ENCODE measurements at places on chromosomes 11 and 22.
A peak's percentile ranks its signal among the peaks of the same experiment; 100 is the strongest.

DNA sequence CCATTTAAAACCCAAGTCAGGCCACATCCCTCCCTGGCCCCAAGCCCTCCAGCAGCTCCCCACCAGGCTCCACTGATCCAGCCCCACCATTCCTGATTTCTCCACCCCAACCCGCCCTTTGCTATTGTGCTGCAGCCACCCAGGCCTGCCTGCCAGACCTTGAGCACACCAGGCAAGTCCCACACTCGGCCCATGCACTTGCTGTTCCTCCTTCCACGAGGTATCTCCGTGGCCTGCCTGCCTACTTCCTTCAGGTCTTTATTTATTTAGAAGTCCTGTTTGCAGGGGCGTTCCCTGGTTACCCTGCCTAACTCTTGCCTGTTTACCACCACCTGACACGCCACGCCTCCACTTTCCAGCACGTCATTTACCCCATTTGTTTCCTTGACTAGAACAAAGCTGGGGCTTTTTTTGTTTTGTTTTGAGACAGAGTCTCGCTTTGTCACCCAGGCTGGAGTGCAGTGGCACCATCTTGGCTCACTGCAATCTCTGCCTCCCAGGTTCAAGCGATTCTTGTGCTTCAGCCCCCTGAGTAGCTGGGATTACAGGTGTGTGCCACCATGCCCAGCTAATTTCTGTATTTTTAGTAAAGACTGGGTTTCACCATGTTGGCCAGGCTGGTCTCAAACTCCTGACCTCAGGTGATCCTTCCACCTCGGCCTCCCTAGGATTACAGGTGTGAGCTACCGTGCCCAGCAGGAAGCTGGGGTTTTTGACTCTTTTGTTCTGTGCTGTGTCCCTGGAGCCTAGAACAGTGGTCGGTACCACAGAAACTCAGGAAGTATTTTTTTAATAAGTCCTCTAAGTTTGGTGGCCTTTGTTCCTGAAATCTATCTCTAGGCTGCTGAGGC lies 6.7 kb downstream of the CENPM start:
- DNase-seq, result no peak

DNA sequence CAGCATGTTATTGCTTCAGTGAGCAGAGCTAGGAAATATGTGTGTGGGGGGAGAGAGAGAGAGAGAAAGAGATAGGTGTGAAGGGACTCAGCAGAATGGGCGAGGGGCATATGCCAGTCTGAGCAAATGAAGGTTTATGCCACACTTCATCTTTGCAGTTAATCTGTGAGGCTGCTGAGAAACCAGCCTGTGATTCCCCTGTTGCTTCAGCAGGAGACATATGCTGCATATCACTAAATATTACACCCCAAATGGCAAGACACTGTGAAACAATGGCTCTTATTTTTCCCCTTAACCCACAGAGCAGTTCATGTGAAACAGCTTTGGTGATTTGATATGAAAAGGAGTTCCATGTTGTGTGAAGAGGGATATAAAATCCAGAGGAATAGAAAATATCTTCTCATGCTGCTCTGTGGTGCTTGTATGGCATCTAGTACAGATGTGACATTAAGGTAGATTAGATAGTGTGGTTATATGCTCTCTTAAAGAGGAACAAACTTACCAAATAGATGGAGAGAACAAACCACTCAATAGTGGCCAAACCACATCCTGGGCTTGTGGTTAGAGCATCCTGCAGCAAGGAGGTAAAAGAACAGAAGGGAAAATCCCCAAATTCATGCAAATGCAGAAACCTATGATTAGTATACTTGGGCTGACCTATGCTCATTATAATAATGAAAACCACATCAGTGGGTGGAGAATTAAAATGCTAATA lies 864.2 kb downstream of the FAM181B start:
- peak; percentile 82 for DNase-seq

DNA sequence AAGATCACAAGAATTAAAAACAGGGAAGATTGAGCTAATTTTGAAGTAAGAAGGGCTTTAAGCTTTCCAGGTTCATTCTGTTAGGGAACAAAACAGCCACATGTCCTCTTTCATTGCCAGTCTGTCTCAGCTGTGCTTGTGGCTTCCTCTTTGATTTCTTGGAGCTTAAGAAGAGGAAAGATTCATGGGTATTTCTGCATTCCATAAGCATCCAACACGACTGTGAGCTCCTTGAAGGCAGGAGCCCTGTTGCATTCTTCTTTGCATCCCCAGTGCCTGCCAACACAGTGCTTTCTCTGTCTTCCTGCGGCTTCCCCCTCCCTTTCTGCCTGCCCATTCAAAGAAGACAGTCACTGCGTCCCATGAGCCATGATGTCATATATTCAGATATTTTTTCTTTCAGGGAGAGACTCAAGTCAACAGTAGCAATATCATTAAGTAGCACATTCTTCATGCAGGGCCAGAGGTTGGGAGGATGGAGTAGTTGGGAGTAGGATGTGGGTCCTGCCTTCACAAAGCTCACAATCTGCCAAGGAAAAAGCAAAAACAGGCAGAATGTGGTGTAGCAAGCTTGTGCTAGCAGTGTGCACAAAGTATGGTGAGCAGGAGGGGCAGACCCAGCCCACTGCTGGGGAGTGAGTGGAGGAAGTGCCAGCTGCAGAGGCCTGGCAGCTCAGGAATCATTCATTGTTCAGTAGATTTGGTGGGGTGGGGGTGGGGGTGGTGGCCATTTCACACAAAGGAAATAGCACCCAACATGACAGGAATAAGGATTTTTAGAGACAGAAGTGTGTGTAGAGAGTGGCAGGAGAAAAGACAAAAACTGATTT lies 162.1 kb upstream of the RASSF10 start:
- DNase-seq, result no peak

DNA sequence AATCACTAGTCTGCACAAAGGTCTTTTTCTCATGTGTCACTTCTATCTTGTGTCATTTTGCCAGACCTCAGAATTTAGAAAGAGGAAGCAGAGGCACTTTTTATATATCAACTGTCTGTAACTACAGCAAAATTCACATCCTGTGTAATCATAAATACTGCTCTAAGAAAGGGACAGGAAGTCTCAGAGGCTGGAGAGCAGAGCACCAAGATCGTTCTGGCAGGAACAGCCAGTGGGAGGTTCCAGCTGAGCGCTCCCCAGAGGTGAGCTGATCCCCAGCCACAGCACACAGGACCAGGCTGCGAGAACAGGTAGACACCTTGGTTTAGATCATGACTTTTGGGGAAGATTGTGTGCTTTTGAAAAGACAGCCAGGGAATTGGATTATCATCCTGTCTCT lies at the start of gene MS4A7:
Gene MS4A7 (plus strand): TSS at position 179 of the 400 bp plus-strand sequence. CDS start 4,610 bp downstream, outside the sequence.
- DNase-seq, result no peak

GRCh38 chr11:125072961-125073590 lies 10.0 kb downstream of the SLC37A2 start:
- no peak for DNase-seq

DNA sequence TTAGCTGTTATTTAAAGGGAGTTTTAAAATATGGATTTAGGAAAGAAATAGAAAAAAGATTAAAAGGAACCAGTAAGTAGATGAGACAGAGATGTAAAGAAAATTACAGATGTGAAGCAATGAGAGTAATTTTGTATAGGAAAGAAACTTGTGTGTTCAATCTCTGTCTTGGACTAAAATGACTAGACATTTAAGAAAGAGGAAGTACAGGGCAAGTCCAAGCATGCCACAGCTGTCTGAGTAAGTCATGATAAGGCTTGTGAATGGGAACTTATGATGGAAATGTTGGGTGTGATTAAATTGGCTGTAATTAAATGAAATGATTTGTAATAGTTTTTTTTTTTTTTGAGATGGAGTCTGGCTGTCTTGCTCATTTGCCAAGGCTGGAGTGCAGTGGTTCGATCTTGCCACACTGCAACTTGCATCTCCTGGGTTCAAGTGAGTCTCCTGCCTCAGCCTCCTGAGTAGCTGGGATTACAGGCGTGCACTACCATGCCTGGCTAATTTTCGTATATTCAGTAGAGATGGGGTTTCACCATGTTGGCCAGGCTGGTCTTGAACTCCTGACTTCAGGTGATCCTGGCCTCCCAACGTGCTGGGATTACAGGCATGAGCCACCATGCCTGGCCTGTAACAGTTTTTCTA lies 5.9 kb upstream of the ACY3 start:
- peak; percentile 83 for DNase-seq

GRCh38 chr11:97202613-97203292 lies 812.9 kb downstream of the JRKL start:
- DNase-seq, result no peak

DNA sequence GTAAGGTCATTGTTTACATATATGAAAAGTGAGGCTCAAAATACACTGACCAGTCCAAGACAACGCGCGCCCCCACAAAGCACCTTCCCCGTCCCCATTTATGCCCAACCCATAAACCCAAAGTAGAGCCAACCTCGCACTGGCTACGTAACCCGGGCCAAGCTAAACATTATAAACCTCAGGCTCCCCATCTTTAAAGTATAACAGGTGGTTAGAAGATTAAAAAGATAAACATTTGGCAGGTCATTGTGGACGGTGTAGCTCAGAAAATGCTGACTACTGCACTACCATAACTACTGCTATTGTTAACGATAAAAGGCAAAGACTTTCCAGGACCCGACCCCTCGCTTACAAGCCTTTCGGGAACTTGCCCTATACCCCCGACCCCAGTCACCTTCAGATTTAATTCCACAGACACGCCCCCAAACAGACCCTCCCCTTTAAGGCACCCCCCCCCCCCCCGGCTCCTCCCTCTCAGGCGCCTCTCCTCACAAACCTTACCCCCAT lies 470 bp downstream of the NUMA1 start:
- peak; percentile 24 for DNase-seq

DNA sequence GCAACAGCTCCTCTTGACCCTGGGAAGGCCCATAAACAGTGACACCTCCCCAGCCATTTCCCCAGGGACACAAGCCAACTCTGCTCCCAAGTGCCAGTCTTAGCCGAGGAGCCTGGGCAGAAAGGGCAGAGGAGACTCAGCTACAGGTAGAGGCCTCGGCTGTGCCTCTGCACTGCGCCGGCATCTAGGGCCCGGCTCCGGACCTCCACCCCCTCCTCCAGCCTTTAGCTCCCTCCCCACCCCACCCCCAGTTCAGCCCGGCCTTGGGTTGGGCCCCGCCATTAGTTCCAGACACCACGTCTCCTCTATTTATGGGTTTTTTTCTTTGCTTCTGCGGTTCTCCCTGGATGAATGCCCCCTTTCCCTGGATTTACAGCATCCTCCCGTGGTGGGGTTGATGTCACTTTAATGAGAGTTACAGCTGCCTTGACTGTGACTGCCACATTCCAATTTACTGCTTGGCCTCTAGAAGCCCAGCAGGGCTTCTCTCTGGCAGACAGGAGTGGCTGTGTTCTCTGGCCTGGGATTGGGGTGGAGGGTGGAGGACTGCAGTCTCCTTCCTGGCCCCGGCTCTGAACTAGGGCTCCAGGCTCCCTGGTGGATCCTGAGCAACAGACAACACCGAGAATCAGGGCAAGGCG lies 13.5 kb upstream of the OAF start:
- DNase-seq, result no peak

DNA sequence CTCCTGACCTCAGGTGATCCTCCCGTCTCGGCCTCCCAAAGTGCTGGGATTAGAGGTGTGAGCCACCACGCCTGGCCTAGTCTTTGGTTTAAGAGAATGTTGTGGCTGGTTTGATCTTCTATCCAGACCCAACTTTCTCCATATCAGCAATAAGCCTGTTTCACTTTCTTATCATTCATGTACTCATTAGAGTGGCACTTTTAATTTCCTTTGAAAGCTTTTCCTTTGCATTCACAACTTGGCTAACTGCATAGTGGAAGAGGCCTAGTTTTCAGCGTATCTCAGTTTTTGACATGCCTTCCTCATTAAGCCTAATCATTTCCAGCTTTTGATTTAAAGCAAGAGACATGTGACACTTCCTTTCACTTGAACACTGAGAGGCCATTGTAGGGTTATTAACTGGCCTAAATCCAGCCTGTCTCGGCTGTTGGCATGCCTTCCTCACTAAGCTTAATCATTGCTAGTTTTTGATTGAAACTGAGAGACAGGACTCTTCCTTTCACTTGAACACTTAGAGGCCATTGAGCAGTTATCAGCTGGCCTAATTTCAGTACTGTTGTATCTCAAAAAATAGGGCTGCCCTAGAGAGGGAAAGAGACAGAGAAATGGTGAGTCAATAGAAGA lies 13.1 kb upstream of the RPL3 start:
- no peak for DNase-seq

DNA sequence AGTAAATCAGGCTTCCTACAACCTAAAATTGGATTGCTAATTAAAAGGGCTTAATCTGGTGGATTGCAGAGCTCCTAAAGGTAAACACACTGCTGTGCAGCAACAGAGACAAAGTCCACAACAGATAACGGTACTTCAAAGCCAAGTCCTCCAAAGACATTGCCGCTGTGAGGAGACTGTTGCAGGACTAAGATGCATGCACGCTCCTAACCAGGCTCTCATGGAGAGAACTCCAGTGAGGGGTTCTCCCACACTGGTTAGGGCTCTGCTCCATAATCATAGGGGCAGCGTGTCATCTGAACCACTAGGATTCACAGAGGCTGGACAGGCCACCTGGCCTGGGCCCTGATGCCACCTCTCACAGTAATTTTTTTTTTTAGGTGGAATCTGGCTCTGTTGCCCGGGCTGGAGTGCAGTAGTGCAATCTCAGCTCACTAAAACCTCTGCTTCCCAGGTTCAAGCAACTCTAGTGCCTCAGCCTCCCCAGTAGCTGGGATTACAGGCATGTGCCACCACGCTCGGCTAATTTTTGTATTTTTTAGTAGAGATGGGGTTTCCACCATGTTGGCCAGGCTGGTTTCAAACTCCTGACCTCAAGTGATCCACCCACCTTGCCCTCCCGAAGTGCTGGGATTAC lies 56.9 kb upstream of the ARFGAP3 start:
- no peak for DNase-seq

DNA sequence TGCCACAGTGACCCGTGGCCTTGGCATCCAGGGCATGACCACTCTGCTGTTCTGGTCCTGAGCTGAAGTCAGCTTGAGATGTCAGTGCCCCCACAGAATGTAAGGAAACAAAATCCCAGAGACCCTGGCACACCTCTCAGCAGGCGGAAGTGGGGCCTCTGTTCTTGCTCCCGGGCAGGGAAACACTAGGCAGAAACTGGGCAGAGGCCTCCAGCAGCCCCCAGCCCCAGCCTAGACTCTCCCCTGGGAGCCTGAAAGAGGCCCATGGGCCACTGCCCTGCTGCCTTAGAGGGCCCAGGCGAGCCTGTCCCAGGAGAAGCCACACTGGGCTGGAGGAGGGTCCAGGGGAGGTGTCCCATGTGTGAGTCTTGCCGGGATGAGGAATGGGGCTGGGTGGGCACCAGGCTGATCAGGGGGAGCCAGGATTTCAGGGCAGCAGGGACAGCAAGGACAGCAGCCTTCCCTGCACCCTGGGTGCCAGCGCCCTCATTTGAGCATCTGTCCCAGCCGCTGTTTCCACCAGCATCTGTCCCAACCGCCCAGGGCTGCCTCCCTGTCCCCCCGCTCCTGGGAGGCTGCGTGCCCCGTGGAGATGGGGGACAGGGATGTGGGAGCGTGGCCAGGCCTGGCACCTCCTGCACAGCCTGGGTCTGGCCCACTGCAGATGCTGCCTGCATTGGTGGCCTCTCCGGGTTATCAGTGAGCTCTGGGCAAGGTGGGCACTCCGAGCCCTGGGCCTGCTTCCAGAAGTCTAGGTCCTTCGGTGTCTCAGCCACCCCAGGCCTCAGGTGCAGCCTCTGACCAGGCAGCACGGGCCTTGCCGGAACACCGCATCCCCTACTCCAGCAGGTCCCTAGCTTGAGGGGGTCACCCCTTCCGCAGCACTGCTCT lies 1072.4 kb downstream of the BRD1 start:
- DNase-seq, result no peak

GRCh38 chr11:45934580-45935318 lies 12.3 kb downstream of the LARGE2 start:
- peak; percentile 64 for DNase-seq

GRCh38 chr22:37701141-37701786 lies 4.4 kb downstream of the TRIOBP start:
- no peak for DNase-seq
